Stimulated activated naive CD8-positive, alpha-beta T cell treated with anti-CD3 and anti-CD28 coated beads, Interleukin-15, amount 100 ng/mL, for 72 hours (primary cell): ENCODE measurements at places on chromosomes 16 and 17.
A peak's percentile ranks its signal among the peaks of the same experiment; 100 is the strongest.

- DNase-seq, result no peak
Measured at GRCh38 chr17:77286391-77286640, 145.5 kb downstream of the SEC14L1 start.

GRCh38 chr16:27346819-27347218 lies 33.0 kb downstream of the IL4R start:
- DNase-seq, result no peak

- no peak for DNase-seq
Measured at GRCh38 chr17:31561469-31562375, 170.2 kb downstream of the RAB11FIP4 start.

GRCh38 chr16:57637965-57638364 lies 9.5 kb downstream of the ADGRG1 start:
- no peak for DNase-seq

- peak; percentile 36 for DNase-seq
Measured at GRCh38 chr16:48123104-48123788, 32.5 kb downstream of the ABCC12 start.

GRCh38 chr17:63998721-63999679 lies 849 bp downstream of the PRR29 start:
- no peak for DNase-seq

DNA sequence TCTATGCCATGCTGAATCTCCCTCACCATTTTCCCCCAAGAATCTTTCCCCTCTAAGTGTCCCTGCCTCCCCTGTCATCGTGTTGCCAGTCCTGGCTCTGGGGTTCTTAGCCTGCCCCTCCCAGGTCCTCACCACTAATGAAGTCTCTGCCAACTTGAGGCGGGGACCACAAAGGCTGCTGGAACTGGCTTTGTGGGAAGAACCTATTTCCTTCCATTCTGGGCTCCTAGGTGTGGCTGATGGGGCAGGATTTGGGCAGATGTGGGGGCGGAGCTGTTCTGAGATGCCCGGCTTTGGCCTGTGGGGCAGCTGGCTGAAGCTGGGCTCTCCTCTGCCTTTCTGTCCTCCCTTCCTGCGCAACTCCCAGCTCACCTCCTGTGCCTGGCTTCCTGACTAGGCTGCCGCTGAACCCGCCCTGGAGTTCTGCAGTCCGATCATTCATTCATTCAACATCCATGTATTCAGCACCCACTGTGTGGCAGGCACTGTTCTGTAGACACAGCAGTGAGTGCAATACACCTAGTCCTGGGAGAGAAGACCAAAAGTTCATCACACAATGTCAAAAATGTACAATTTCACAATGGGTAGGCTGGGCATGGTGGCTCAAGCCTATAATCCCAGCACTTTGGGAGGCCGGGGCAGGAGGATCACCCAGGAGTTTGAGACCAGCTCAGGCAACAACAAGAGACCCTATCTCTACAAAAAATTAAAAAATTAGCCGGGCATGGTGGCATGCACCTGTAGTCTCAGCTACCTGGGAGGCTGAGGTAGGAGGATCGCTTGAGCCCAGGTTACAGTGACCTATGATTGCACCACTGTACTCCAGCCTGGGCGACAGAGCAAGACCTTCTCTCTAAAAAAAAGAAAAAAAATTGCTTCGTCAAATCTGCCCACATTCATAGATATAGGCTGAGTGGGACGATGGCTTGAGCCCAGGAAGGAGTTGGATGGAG lies 1.9 kb upstream of the SNN start:
- no peak for DNase-seq

DNA sequence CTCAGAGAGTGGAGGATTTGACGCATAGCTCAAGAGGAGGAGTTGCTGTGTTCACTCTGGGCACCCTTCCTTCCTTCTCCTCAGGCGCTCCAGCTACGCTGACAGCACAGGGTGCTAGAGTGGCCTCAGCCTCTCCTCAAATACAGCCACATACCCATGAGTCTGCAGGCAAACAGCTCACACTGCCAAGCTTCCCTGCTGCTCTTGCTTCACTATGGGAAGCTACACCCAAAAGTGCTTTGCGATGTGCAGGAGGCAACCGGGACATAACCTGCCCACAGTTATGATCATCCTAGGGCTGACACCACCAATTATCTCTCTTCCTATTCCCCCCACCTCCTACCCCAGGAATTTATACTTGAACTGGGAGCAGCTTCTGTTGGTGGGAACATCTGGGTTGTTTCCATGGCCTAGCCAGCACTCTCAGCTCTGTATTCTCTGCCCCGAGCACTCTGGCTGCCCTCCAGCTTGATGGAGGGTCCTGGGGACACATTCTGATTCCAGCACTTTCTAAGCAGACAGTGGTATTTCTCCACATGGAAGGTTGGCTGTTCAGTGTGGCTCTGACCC lies 40.3 kb upstream of the SREBF1 start:
- no peak for DNase-seq

- no peak for DNase-seq
Measured at GRCh38 chr17:2634361-2634960, 41.0 kb downstream of the PAFAH1B1 start.

GRCh38 chr17:951325-952132 lies 28.0 kb downstream of the NXN start:
- DNase-seq, result no peak

DNA sequence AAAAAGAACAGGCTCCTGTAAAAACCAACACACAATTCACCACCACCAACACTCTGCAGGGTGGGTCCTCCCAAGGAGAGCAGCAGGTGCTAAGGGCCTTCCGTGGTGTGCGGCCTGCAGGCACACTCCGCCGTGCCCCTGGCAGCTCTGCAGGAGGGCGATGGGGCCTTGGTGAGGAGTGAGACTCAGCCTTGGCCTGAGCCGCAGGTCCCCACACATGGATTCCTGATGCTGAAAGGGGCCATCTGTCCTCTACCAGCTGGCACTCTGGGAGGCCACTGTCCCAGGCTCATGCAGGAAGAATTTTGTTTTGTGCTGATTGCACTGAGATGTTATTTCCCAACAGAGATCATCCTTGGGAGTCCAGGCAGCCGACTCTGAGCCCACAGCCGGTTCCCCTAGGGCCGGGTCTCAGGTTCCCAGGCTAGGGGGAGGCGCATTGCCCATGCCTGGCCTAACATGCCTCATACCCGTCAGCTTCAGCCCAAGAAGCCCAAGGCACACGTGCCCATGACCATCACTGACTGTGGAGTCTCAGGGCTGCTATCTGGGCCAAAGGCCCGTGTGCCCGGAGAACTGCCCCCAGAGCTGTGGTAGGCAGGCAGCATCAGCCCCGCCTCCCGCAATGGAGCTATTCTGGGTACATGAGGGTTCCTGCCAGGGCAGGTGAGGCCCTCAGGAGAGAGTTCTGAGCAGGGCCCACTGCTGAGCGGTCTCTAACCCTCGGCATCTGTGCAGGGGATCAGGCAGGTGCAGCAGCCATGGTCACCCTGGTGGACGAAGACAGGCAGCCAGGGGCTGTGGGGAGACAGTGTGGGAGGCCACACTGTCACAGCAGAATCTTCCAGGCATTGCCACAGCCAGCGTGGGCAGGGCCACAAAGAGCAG lies 97.9 kb upstream of the ZNF469 start:
- DNase-seq, result no peak

DNA sequence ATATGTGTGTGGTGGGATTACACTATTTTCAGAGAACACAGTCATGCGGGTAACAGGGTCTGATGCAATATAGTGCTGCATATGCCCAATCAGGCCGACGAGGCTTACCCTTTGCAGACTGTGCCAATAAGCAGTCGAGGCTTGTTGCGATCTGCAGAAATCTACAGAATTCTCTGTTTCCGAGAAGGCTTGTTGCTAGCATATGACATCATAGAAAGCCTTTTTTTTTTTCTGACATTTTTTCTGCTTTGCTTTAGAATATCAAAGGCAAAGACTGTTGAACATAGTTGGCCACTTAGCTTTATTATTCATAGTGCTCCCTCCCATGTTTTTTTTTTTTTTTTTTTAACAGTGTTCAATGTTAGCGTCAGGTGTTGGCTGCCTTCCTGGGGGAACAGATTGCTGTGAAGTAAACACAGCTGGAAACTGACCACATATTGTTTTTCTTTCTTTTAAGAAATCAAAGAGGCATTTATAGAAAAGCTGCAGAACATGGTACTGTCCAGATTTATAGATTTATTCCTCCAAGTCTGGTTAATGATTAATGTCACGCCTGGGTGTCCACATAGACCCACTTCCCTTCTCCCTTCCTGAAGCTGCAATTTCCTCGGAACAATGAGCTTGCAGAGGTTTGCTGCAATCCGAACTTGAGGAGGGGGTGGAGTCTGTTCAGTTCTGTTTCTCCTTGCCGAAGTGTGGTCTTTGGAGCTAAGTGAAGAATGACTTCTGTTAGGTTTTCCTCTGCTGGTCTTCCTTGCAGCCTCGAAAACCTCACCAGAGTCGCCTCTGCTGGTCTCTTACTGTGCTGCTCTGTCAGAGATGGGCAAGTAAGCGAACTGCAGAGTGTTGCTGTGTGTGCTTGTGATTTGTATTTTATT lies 87.3 kb downstream of the MAP2K6 start:
- no peak for DNase-seq

DNA sequence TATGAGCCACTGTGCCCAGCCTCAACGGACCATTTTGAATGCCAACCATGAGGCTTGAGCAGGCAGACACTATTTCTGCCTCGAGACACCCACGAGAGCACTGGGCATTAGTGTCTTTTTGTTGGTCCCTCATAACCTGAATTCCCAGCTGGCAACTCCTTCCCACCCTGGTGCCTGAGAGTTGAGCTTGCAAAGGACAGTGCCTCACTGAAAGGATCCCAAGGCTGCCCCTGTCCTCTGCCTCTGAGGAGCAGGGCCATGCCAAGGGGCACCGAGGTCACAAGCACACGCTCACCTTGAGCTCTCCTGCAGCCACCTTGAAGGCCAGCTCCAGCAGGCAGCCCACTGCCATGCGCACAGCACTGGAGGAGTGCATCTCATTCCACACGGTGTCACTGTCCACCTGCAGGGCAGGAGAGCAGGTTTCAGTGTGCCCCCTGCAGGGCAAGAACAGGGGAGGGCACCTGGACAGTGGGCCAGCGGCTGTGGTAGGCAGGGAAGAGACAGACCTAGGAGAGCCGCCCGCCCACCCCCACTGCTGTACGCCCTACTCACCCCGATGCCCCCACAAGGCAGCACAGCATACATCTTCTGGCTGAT lies 12.8 kb downstream of the G6PC3 start:
- DNase-seq, result no peak

DNA sequence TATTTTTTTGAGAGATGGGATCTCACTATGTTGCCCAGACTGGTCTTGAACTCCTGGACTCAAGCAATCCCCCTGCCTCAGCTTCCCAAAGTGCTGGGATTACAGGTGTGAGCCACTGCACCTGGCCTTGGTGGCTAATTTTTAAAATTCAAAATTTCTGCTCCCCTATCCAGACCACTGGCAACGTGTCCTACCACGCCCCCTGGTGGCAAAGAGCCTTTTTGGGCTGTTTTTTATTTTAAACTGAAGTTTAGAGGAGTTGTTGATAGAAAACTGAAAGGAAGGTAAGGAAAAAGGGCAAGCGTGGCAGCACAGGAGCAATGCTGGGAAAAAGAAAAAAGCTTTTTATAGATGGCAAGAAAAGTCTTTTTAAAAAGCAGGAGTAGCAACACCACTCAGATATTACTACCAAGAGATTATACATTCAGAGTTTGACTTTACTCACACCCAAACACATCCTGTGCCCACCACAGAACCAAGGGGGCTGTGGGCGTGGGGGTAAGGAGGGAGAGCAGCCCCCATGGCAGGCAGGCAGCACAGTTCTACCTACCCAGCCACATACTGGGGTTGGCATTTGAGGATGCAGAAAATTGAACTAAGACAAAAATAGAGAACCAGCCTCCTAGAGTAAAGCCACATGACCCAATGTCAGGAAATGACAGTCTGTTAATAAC lies 4.2 kb upstream of the MXRA7 start:
- DNase-seq, result peak; percentile 73

GRCh38 chr17:9023392-9024218 lies 2.3 kb downstream of the NTN1 start:
- no peak for DNase-seq

DNA sequence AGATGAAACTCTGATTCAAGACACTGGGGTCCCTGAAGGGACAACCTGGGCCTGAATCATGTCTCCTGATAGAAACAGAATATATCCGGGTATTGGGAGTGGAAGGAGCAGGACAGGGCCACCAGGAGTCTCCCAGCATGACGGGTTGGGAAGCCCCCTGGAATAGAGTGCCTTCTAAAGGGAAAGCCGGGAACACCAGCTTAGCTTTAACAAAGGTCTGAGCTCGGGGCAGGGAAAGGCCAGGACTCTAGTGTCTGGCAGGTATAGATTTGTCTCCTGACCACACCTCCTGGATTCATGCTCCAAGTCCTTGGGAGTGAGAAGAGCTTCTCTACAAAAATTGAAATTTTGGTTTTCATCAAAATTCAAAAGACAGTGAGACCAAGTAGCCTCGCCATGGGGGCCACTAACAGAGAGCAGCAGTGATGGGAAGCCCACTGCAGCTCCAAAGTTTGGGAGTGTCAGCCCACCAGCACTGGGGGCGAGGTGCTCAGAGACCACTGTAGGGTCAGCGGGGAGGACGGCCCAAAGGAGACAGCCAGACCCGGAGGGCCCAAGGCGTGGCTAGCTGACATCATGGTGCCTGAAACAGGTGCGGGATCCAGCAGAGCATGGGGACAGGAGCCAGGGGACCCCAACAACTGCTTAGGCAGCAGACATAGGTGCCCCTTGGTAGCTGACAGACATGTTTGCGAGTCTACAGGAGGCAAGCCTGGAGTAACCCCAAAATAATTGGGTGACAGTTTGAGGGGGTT lies 81.0 kb downstream of the C16orf78 start:
- no peak for DNase-seq

GRCh38 chr17:3049705-3050295 lies 13.6 kb downstream of the OR1D5 start:
- DNase-seq, result no peak

- DNase-seq, result no peak
Measured at GRCh38 chr17:36095992-36096391, 6.0 kb upstream of the CCL3 start.

DNA sequence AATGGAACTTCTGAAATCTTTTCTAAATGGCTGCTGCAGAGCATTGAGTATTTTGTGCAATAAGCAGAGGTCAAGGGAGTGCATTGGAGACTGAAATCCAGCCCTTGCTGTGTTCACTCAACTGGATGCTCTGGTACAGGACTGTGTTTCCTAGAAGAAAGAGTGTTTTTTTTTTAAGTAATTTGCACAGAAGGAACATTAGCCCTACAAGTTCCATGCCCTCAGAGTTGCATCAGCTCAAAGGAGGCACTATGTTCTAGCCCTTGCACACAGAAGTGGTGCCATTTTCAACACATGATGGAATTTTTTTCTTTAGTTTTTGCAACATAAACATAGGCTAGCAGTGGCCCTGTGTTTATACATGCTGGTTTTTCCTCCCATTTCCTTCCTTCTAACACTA lies 144.1 kb upstream of the HLF start:
- no peak for DNase-seq

- DNase-seq, result no peak
Measured at GRCh38 chr16:11025120-11025531, 80.8 kb downstream of the CLEC16A start.
